ENCODE measurements at places on chromosomes 11 and 22.

DNA sequence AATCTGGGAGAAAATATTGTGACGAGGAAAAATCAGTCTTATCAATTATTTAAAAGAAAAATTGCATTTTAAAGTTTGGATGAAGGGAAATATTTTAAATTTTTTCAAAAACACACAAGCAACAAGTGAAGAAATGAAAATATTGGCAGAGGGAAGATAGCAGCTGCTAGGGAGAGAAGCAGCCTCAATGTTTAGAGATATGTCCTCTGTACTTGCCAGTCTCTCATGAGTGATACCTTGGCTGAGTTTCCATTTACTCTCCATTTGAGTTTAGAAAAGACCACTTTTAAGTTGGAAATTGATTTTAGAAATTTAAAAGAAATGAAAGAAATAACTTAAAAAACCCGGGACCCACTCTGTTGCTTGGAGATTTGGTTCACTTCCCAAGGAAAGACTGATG, 88.6 kb upstream of the DBX1 start:
- no peak for DNase-seq

GRCh38 chr22:33539202-33539901, 380.9 kb downstream of the LARGE1 start:
- no peak for DNase-seq

DNA sequence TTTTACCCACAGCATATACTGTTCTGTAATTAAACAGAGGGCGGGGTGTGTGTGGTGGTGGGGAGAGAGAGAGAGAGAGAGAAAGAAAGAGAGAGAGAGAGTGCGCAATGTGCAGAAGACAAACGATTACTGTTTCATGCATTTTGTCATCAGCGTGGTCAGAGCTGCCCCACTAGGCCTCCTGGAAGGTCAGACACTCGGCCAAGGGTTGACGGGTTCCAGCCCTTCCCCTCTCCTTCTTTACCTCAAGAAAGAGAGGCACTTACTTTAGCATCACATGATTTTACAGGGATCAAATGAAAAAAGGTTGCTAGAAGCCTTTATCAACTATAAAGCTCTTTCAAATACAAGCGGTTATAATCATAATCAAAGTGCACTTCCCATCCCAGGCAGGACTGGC, 269.2 kb upstream of the SORL1-AS1 start:
- DNase-seq = no peak

- no peak for DNase-seq
Observed at GRCh38 chr11:6734616-6735015, 37.2 kb downstream of the OR2AG2 start.

DNA sequence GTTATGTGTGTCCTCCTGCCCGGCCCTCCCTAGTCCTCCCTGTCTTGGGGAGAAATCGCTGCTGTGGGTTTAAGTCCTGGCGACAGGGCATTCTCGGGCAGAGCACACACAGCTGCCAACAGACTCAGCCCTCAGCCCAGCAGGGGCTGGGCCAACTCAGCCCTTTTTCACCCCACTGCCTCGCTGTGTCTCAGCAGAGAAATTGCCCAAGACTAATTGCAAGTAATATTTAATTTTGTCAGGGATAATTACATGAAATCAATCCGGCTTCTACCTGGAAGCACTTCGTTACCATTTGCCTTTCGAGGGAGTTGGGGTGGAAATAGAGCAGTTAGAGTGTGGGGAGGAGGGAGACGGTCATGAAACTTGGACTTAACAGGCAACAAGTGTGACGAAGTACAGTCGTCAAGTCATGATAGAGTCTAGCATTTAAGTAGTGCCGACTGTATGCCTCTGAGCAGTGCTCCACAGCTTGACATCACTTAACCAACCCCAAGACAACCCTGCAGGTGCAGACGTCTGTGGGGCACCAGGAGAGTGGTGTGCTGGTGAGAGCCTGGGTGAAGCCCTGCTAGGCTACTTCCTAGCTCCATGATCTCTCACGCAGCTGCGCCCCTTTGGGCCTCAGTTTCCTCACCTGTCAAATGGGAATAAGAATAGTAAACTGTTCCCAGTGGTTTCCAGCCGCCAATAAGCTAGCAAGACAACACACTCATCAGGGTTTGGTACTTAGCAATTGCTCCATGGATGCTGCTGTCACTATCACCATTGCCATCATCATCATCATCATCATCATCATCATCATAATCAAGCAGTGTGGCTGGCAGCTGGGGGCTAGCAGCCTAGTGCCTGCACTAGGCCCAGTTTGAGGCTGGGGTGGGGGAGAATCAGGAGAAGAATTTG, 29.2 kb downstream of the MN1 start:
- DNase-seq = no peak

DNA sequence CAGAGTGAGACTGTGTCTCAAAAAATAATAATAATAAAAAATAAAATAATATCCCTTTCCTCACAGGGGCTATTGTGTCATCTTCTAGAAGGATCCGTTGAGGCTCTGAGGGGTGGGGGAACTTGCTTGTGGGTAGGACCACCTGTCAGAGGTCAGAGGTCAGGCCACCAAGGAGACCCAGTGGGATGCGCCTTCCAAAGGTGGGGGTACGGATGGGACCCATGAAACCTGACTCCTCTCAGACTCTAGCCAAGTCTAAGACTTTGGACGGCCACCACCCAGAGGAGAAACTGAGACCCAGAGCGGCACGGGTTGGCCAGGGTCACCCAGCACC, 367 bp upstream of the MMP11 start:
- no peak for DNase-seq

DNA sequence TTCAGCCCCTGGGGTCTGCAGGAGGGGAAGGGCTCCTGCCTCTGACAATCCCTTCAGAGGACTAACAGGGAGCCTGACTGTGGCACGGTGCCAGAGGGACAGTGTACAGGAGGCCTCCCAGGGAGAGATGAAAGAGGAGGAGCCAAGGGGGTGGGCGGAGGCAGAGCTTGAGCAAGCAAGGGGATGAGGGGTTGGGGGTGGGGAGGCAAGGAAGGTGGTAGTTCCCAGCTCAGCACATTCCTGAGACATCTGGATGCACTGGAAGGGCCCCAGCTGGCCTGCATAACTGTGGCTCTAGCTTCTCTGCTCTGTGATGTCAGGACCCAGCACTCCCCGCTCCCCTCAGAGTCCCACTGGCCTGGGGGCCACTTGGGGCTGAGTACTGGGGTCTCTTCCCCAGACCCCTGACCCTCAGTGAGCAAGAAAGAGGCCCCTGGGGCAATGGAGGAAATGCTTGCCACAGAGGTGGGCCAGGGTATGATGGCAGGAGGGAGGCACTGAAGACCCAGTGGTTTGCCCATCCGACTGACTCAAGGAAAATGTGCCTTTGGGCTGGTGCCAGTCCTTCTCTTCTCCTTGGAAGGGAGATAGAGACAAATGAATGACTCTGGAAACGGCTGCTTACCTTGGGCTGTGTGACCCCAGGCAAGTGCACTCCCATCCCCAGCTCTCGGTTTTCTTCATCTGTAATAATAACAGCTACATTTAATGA, 13.3 kb downstream of the CREB3L1 start:
- no peak for DNase-seq

- DNase-seq = no peak
Observed at GRCh38 chr11:82930734-82931133, 29.2 kb downstream of the DDIAS start.

GRCh38 chr11:45259592-45259991, 26.5 kb downstream of the SYT13 start:
- no peak for DNase-seq

DNA sequence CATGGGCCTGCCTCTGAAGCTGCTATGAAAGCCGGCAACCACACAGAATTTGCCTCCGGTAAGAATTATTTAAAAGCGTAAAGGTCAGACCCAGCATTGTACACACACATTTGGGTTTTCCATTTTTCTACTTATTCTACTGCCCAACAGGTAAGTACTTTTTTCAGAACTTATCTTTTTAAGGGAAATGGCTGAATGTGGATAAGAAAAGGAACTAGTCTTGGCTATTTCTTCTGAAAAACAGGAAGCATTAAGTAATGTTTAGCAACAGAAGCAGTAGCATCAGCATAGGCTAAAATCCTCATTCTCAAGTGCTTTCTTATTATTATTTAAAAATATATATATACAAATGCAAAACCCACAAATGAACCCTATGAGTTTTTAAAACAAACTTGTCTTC, 103.1 kb downstream of the MPPED2 start:
- no peak for DNase-seq

DNA sequence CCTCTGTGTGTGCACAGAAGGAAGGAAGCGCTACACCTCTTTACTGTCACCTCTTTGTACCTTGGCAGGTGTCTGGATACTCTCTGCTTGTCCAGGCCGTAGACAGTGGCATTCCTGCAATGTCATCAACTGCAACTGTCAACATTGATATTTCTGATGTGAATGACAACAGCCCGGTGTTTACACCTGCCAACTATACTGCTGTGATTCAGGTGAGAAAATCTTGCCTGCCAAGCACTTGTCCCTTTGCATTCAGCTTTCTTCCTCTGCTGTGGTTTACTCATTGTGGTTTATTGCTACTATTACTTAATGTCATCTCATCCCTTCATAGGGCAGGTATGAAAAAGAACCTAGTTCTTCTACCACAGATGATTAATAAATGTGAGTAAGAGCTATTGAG, 131.9 kb upstream of the MTNR1B start:
- DNase-seq = peak; percentile 63

DNA sequence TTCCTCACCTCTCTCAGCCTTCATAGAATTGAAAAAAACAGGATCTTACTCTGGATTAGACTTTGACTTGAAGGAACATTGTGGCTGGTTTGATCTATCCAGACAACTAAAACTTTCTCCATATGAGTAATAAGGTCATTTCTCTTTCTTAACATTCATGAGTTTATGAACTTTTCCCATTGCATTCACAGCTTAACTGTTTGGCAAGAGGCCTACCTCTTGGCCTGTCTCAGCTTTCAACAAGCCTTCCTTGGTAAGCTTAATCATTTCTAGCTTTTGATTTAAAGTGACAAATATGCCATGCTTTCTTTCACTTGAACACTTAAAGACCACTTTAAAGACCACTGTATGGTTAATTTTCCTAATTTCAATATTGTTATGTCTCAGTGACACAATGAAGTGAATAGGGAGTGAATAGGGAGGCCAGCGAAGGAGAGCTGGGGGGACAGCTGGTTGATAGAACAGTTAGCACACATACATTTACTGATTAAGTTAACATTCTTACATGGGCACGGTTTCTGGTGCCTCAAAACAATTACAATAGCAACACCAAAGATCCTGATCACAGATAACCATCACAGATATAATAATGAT, 17.0 kb downstream of the IMMP1L start:
- DNase-seq = no peak

DNA sequence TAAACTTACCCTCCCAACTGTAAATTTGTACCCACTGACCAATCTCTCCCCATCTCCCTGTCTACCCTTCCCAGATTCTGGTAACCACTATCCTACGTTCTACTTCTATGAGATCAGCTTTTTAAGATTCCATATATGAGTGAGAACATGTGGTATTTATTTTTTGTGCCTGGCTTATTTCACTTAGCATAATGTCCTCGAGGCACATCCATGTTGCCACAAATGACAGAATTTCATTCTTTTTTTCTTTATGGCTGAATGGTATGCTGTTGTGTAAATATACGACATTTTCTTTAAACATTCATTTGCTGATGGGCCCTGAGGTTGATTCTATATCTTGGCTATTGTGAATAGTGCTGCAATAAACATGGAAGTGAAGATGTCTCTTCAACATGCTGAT, 74.7 kb upstream of the RRM1 start:
- DNase-seq = no peak

DNA sequence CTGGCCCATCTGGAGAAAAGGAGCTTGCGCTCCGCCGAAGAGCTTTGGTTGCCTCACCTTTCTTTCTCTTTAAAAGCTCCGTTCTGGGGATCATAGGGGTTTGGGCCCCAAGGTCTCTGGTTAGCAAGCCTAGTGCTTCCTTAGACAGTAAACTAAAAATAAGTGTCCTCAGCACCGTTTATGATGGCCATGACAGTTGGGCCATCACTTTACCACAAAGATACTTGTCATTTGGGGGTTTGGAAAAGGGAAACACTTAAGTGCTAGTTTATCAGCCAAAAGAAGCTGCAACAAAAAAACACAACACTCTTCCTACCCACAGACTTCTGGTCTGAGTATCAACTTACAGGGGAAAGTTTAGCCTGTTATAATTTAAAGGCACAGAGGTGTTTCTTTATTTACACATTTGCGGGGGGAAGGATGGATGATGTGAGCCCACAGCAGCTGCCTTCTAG, 88.4 kb upstream of the CD44 start:
- DNase-seq = no peak

DNA sequence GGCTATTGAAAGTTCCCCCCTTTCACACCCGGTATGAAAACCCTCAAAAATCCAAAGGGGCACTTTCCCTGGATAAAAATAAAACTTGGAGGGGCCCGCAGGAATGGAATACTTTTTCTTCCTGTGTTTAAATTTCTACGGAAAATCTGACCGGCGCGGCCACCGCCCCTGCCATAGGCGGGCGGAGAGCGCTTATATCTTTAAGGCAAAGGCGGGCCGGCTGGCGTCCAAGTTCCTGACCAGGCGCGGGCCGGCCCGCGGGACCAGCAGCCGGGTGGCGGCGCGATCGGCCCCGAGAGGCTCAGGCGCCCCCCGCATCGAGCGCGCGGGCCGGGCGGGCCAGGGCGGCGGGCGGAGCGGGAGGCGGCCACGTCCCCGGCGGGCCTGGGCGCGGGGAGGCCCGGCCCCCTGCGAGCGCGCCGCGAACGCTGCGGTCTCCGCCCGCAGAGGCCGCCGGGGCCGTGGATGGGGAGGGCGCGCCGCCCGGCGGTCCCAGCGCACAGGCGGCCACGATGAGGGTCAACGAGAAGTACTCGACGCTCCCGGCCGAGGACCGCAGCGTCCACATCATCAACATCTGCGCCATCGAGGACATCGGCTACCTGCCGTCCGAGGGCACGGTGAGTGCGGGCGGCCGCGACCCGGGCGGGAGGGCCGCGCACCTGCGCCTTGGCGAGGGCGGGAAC, at the start of gene ANO1:
Gene ANO1 (plus strand): TSS at position 223 of the 686 bp plus-strand sequence. CDS start 290 bp downstream, at position 513.
- DNase-seq = no peak

- no peak for DNase-seq
Observed at GRCh38 chr22:37747080-37747714, 50.3 kb downstream of the TRIOBP start.

DNA sequence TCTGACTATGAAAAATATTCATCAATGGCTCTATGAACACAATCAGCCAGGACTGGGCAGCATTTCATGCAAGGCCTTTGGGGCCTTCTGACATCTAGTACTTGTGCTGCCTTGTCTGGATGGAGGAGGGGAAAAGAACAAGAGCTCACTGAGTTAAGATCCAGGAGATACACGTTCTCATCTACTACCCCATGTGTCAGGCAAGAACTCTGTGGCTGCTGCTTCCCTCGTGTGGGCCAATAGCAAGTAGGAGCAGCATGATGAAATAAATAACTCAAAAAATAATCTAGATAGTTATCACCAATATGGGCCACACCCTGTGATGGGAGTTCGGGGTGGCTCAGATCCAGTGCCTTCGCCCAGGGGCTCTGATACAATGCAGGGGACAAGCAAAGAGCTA, 7.3 kb downstream of the KCNE3 start:
- DNase-seq = no peak

DNA sequence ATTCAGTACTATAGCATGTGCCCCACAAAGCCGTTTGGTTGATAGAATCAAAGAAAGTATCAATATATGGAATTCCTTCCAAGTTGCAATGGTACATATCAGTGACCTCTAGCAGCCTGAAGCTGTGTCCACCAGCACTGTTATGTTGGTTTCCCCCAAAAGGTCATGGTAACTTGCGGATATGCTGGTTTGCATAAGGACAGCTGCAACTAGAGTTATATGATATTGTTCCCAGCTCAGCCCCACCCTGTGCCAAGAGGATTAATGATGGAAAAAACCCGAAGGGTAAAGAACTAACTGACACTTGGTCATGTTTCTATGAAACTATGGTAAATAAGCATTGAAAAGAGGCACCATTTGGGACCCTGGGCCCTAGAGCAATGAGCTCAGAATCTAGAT, 93.5 kb downstream of the PDHX start:
- DNase-seq = no peak

All from NCI-H2029 treated with DMSO at 0.1 percent for 48 hours (cell line).